ENCODE measurements at places on chromosomes 4 and X.

DNA sequence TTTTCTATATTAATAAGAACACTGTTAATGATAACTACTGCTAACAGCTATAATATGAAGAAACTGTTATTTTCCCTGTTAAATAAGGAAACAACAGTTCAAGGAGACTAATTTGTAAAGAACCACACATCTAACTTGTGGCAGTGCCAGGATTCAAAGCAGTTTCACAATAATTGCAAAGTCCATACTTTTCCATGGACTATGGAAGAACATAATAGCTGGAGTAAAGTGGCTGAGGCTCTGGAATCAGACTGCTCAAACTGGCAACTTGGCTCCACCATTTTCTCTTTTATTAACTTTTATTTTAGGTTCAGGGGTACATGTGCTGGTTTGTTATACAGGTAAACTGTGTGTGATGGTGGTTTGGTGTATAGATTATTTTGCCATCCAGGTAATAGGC, 393.7 kb upstream of the CPEB2 start:
- no peak for DNase-seq

GRCh38 chr4:185716141-185716551, 95.8 kb downstream of the SORBS2 start:
- DNase-seq: peak; percentile 81

- DNase-seq: no peak
These were observed 813.7 kb downstream of the DMD start for GRCh38 chrX:32397562-32398216.

DNA sequence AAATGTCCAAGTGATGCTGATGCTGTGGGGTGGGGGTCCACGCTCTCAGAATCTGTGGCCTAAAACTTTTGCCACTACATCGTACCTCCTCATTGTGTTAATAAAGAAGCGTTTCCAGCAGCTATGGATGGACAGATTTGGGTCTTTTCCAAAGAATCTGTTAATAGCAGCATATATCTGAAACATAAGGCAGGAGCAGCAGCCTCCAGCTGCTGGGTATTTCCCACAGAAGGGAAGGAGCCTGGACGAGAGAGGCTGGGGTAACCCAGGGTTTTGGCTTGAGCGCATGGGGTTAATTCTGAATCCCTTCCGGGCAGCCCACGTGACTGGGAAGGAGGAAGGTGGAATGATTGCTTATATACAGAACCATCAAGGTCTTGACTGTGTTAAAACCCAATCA, 332.4 kb downstream of the BCOR start:
- DNase-seq: no peak
